ENCODE measurements at places on chromosomes 11 and 22. TPM values are rescaled to one million over a fixed set of nuclear protein-coding genes. Genes with fewer than 3 reads are reported as not detected.
A peak's percentile ranks its signal among the peaks of the same experiment; 100 is the strongest.

The SLC1A2 gene
- not detected for total RNA-seq

The SNX32 gene
- 6.6 TPM for total RNA-seq

The CDC42EP1 gene
- total RNA-seq: 2.3 TPM

The DGAT2 gene
- total RNA-seq: 2.8 TPM

- H3K4me3 ChIP-seq: no peak overlapping the region
- no peaks in the 10 kb centered on the region for H3K4me1 ChIP-seq
- no peaks in the 10 kb centered on the region for H3K36me3 ChIP-seq
- ATAC-seq: no peak
- H3K27me3 ChIP-seq: no peaks in the 10 kb centered on the region
Measured at GRCh38 chr11:84724256-84724655, 902.9 kb downstream of the DLG2 start.

DNA sequence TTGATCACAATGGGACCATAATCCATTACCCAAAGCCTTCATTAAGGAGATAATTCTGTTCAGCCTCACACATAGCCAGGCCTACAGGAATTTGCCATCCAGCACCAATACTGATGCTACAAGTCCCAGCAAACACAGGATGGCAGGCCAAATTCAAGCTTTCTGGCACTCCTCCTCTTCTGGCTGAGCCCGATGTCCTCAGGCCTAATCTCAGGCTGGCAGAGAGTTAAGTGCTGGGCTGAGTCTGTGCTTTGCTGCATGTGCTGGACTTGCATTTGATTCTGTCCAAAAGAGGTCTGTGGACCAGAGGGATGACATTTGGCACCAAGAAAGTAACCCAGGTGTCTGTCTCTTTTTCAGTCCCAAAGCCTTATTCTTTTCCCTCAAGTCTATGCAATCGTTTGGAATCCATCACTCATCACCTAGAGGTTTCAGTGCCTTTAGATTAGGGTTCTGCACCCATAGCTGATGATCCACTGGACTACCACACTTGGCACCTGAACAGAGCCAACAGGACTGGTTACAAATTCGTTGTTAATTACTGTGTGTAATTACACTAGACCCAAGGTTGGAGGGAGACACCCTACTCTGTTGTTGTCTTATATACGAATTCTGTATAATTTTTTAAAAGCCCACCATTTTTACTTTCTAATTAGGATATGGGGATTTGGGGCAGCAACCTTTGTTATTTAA is 19.4 kb upstream of the LIN7C start:
- no peak overlapping the region for H3K27ac ChIP-seq
- no peak for ATAC-seq
- no peaks in the 10 kb centered on the region for H3K27me3 ChIP-seq
- H3K36me3 ChIP-seq: no peaks in the 10 kb centered on the region

DNA sequence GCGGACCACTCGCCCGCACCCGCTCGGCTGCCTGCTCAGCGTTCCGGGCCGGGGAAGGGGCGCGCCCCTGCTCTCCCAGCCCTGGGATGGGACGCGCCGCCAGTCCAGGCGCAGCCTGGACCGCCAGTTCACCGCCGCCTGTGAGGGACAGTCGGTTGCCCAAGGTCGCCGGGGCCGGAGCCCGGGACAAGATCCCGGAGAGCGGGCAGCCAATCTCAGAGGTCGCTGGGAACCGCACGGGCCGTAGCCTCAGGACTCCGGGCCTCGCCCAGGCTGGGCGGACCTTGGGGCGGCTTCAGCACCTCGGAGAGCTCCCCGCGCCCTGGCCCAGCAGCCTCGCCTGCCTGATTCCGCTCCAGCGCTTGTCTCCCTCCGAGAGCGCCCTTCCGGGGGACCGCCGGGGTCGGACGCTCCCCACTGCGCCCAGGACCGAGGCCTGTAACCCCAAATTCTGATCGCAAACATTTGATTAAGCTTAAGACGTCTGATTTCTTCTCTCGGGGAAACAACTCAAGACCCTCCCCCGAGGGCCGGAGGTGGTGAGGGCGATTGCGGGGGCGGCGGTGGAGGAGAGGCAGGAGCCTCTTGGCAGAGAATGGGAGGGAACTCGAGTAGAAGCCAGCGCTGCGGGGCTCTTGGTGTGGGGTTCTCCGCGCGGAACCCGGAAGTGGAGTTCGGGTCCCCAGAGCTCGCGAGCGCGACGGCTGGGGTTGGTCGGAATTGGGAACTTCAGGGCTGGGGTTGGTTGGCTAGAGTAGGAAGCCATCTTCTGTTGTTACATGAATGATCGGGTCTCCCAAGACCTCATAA is 1.1 kb upstream of the CHRM4 start:
- H3K27me3 ChIP-seq: peaks cover 31% of the 10 kb centered on the region
- ATAC-seq: peak; percentile 86
- peaks cover 15% of the 10 kb centered on the region for H3K4me1 ChIP-seq

Data from activated T-helper 17 cell treated with anti-CD3 and anti-CD28 coated beads, Interleukin-2, amount 50 U/mL, for 72 hours (primary cell).